ENCODE measurements at places on chromosomes 4 and X.

- DNase-seq = no peak
These were observed 255.6 kb downstream of the NDST4 start for GRCh38 chr4:114857831-114858230.

- no peak for DNase-seq
These were observed 90.3 kb upstream of the TEX13D start for GRCh38 chrX:124242131-124242530.

GRCh38 chr4:145319751-145320150 is 139.4 kb upstream of the OTUD4 start:
- DNase-seq = no peak

DNA sequence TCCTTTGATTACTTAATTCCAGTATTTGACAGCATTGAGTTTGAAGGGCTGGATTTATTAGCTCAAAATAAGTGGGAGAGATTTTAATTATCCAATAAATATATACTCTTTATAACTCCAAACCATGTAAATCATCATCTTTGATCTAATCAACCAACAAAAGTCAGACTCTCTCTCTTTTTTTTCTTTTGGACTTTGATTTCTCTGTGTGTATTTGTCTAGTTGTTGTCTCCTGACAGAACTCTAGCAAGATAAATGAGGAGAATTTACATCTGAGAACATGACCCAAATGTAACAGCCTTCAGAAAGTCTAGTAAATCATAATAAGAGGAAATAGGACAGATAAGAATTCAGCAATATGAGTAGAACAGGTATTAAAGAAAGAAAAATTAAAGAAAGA is 567.1 kb downstream of the PPARGC1A start:
- no peak for DNase-seq

DNA sequence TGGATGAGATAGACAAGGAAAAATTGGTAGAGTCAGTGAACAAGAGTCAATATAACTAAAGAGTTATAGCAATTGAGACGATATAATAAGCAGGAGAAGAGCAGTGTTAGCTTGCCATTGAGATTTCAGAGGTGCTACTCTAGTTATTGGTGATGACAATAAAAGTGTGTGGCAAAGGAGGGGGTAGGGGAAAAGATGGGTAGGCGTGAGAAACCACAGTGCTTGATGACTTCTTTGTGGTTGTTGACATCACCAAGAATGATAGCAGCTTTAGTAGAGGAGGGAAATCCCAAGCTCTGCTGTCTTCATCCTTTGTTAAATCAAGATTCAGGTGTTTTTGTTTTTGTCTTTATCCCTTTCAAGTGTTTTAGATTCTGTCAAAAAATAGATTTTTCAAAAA is 179.9 kb upstream of the PPP3CA start:
- peak; percentile 76 for DNase-seq

- no peak for DNase-seq
These were observed 21.9 kb downstream of the IL15 start for GRCh38 chr4:141658309-141658708.

- DNase-seq = no peak
These were observed 151.4 kb upstream of the STX18 start for GRCh38 chr4:4693258-4693657.

DNA sequence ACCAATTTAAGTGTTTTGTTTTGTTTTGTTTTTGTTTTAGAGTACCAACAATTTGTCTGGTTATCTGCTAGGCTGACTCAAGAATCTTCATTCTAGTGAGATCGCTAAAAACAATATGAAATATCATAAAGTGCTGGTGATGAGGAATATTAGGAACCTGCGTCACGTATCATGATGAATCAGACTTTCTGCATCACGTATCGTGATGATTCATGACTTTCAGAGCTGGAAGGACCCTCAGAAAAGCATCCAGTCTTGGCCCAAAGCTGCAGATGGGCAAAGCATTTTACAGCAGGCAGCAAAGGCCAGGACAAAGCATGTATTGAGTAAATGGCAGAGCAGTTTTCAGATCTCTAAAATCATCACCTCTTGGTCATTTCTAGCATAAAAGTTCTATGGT is 278.0 kb upstream of the BOD1L1 start:
- no peak for DNase-seq

GRCh38 chrX:23945206-23945605 is 37.4 kb downstream of the CXorf58 start:
- no peak for DNase-seq

- no peak for DNase-seq
These were observed 767.2 kb downstream of the RAB28 start for GRCh38 chr4:12716896-12717295.

- DNase-seq = no peak
These were observed 5.6 kb downstream of the SEPTIN11 start for GRCh38 chr4:76955182-76955581.

DNA sequence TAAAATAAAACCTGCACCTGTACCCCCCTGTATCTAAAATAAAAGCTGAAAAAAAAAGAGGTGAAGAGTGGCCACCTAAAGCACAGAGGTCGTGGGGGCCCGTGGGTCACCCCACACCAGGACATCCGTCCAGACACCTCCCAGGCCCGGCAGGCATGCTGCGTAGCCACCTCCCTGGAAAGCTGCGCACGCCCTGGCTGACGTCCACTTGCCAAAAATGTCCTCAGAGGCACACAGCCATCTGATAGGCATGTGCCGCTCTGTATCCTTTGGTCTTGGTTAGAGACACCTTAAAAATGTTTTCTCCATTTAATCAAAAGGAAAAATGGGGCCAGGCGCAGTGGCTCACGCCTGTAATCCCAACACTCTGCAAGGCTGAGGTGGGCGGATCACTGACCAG is 17.7 kb downstream of the FAM53A start:
- DNase-seq = no peak

GRCh38 chrX:41689711-41690110 is 938 bp downstream of the GPR34 start:
- DNase-seq = no peak
